CD4-positive, alpha-beta memory T cell (primary cell): ENCODE measurements at places on chromosomes 5 and 9. TPM values are rescaled to one million over a fixed set of nuclear protein-coding genes. Genes with fewer than 3 reads are reported as not detected.

The CDK9 gene
- 138 TPM for total RNA-seq

The PCDHB8 gene
- not detected for total RNA-seq

The KDM3B gene
- 85.6 TPM for total RNA-seq

The TAF11L3 gene
- total RNA-seq: not detected

GRCh38 chr5:73450672-73451223 lies 2.2 kb upstream of the FOXD1 start:
- no peak overlapping the region for H3K27ac ChIP-seq
- H3K4me3 ChIP-seq: no peak overlapping the region
- peaks cover 63% of the 10 kb centered on the region for H3K27me3 ChIP-seq
- H3K36me3 ChIP-seq: no peaks in the 10 kb centered on the region
- DNase-seq: no peak

DNA sequence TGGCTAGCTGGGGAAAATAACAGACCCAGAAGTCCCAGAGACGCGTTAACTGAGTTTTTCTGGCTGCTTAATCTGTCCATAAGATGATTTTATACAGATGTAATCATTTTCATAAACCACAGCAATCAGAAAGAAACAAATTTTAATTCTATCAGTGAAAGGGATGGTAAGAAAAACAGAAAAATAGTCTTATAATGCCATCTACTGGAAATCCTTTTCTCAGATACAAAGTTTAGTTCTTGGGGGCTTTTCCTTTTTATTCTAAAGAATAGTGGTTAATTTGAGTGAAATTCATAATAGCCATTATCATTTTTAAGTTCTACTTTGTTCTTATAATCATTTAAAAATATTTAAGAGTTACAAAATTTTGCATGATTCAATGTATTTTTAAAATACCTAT lies 44.4 kb downstream of the DROSHA start:
- H3K4me3 ChIP-seq: no peak overlapping the region
- H3K36me3 ChIP-seq: peaks cover 21% of the 10 kb centered on the region
- H3K4me1 ChIP-seq: no peaks in the 10 kb centered on the region

DNA sequence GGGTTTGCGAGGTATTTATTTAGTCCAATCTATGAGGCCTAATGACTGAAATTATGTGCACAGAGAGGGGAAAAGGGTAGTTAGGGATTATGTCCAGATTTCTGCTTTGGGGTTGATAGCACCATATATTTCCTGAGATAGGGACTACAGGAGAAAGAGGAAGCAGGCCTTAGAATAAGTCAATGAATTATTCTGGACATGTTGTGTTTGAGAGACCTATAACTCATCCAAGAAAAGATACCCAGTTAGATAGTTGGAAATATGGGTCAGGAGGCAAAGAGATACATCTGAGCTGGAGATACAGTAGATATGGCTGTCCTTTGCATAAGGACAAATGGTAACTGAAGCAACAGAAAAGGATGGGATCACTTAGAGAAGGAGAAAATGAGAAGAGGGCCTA lies 53.1 kb downstream of the NR3C1 start:
- H3K36me3 ChIP-seq: no peaks in the 10 kb centered on the region
- H3K27me3 ChIP-seq: no peaks in the 10 kb centered on the region

- H3K4me3 ChIP-seq: no peak overlapping the region
- DNase-seq: no peak
- H3K27ac ChIP-seq: no peak overlapping the region
- H3K4me1 ChIP-seq: no peaks in the 10 kb centered on the region
- H3K36me3 ChIP-seq: no peaks in the 10 kb centered on the region
- H3K27me3 ChIP-seq: no peaks in the 10 kb centered on the region
These were observed 75.0 kb upstream of the SLC1A1 start for GRCh38 chr9:4415281-4415680.

- no peaks in the 10 kb centered on the region for H3K4me1 ChIP-seq
- no peak overlapping the region for H3K27ac ChIP-seq
- H3K36me3 ChIP-seq: no peaks in the 10 kb centered on the region
- H3K4me3 ChIP-seq: no peak overlapping the region
- no peak for DNase-seq
These were observed 69.7 kb downstream of the ZSWIM6 start for GRCh38 chr5:61401726-61402125.

GRCh38 chr5:136230176-136230575 lies 37.2 kb upstream of the SMIM32 start:
- DNase-seq: no peak
- no peak overlapping the region for H3K4me3 ChIP-seq
- no peaks in the 10 kb centered on the region for H3K36me3 ChIP-seq

DNA sequence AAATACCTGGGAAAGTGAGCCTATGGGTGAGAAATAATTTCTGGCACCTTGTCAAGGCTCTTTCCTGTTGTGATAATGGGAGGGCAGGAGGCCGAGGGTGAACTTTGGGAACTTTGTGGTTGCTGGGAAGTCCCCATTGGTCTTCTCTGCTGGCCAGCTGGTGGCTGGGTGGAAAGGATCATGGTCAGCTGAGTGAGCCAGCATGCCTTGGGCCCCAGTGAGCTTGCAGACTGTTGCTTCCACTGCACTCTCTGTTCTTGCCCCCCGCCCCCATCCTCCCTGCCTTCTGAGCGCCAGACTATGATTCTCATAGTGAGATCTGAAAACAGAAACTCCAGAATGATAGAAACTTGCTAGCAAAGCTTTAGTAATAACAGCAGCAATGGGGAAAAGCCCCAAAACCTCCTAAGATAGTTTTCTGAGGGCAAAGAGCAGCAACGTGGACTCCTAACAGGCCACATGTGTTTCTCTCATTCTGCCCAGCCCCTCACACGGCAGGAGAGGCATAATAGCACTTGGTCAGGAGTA lies 139.2 kb upstream of the SMARCA2 start:
- no peak for DNase-seq
- no peak overlapping the region for H3K4me3 ChIP-seq
- H3K27ac ChIP-seq: no peak overlapping the region
- H3K4me1 ChIP-seq: peaks cover 35% of the 10 kb centered on the region
- no peaks in the 10 kb centered on the region for H3K27me3 ChIP-seq

DNA sequence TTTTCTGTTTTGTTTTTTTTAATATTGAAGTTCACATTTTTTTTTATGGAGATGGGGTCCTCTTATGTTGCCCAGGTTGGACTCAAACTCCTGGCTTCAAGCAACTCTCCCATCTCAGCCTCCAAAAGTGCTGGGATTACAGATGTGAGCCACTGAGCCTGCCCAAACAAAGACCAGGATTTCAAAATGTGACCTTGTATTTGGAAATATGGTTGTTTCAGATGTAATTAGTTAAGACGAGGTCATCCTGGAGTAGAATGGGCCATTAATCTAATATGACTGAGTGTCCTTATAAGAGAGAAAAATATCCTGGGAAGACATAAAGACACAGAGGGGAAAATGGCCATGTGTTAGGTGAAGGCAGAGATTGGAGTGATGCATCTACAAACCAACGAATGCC lies 340.5 kb downstream of the RAB3C start:
- H3K36me3 ChIP-seq: no peaks in the 10 kb centered on the region
- H3K27ac ChIP-seq: no peak overlapping the region
- no peak overlapping the region for H3K4me3 ChIP-seq
- H3K4me1 ChIP-seq: no peaks in the 10 kb centered on the region
- H3K27me3 ChIP-seq: no peaks in the 10 kb centered on the region

DNA sequence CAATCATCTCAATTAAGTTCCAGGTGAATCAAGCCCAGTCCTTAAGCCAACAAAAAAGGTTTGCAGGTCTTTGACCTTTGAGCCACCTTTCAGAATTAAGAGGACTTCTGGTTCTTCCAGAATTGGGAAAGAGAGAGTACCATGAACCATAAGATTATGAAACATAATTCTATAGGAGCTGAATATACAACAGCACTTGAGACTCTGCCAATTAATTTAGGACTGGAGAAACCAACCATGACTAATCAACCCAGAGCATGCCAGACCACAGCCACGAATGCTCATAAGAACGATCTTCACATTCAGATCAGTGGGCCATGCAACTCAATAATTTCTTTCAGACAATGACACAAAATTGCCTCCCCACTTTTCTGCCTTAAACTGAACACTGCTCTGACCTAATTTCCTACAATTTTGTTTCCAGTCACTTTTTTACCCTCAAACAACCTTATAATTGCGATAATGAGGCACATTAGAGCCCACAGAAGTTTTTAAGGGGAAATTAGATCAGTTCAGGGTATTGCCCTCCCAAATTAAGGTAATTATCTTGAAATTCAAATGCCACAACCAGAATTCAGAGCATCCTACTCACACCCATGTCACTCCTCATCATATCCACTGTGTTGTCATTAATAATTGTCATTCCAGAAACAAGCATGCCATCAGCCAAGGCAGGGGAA lies 213.4 kb downstream of the ATPSCKMT start:
- H3K27ac ChIP-seq: no peak overlapping the region
- H3K27me3 ChIP-seq: no peaks in the 10 kb centered on the region
- DNase-seq: no peak
- no peaks in the 10 kb centered on the region for H3K36me3 ChIP-seq

- no peak overlapping the region for H3K4me3 ChIP-seq
- no peak for DNase-seq
- no peak overlapping the region for H3K27ac ChIP-seq
- no peaks in the 10 kb centered on the region for H3K27me3 ChIP-seq
These were observed 50.5 kb upstream of the PALM2AKAP2 start for GRCh38 chr9:109729513-109729912.

- no peaks in the 10 kb centered on the region for H3K4me1 ChIP-seq
- no peak for DNase-seq
- H3K4me3 ChIP-seq: no peak overlapping the region
- no peaks in the 10 kb centered on the region for H3K36me3 ChIP-seq
- no peaks in the 10 kb centered on the region for H3K27me3 ChIP-seq
These were observed 1203.4 kb upstream of the DMAC1 start for GRCh38 chr9:9002826-9003583.

DNA sequence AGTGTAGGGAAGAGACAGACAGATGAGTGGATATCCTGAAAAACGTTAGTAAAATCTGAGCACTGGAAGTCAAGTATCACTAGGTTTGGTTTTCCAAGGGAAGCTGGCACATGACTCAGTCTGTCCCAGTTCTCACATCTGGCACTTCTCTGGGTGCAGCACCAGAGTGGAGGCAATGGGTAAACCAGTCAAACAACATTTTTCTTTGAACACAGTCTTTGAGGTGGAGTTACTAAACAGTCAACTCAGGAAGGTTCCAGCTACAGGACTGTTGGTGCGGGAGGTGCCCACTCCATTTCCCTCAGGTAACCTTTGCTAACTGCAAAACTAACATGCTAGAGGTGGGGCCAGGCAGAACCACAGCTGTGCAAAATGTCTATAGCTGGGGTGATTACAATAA lies 301.4 kb upstream of the RFX3 start:
- no peaks in the 10 kb centered on the region for H3K4me1 ChIP-seq
- no peaks in the 10 kb centered on the region for H3K36me3 ChIP-seq
- no peak for DNase-seq
- H3K4me3 ChIP-seq: no peak overlapping the region
- no peaks in the 10 kb centered on the region for H3K27me3 ChIP-seq
- H3K27ac ChIP-seq: no peak overlapping the region

- no peaks in the 10 kb centered on the region for H3K36me3 ChIP-seq
- DNase-seq: no peak
- H3K27ac ChIP-seq: no peak overlapping the region
- H3K4me3 ChIP-seq: no peak overlapping the region
These were observed 139.6 kb upstream of the RANBP3L start for GRCh38 chr5:36441280-36441679.

DNA sequence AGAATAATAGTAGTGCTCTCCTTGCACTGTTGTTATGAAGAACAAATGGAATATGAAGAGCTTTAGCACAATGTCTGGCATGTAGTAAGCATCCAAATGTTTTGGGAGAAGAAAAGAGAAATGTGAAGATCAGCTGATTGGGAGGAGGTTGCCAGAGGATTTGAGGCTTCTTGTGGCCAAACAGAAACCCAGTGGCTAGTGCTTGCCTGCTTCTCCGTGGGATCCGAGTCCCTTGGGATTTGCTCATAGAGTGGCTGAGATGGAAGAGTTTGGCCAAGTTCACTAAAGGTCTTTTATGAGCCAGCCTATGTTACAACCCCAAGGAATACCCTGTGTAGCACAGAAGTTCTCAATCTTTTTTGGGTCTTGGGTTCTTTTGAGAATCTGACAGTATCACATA lies 86.0 kb downstream of the ANGPTL2 start:
- no peaks in the 10 kb centered on the region for H3K36me3 ChIP-seq
- H3K4me3 ChIP-seq: no peak overlapping the region
- no peaks in the 10 kb centered on the region for H3K4me1 ChIP-seq

DNA sequence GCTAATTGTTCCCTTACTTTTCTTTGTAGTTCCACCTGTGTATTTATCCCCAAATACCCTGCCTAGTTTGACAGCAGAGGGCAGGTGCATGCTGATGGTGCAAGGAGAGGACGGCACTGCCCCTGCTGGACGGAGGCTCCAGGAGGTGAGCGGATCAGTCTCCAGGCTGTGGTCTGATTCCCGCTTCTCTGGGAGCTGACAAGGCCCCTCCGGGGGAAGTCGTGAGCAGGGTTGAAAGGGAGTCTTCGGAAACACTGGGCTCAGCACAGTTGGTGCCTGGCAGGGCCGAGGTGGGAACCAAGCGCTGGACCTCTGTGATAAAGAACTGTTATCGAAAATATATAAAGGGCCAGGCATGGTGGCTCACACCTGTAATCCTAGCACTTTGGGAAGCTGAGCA lies 52.9 kb downstream of the RASGEF1C start:
- no peak overlapping the region for H3K4me3 ChIP-seq
- no peak for DNase-seq
- no peaks in the 10 kb centered on the region for H3K4me1 ChIP-seq
- H3K27ac ChIP-seq: no peak overlapping the region

DNA sequence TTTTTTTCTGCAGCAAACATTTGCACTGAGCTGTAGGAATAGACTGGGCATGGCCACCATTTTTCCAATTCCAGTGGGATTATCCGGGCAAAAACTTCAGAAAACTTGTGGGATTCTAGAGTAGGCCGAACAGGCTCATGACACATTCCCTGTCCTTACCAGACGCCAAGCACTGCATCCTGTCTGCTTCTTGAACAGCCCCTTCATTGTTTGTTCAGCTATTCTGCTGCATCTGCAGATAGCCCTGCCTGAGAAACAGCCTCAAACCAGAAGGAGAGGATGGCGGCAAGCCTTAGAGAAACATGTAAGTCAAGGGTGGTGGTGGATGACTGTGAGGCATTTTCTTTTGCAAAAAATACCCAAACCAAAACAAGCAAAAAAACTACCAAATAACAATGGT lies 111.8 kb upstream of the NTRK2 start:
- H3K27ac ChIP-seq: no peak overlapping the region
- DNase-seq: no peak
- no peaks in the 10 kb centered on the region for H3K36me3 ChIP-seq
- no peak overlapping the region for H3K4me3 ChIP-seq

GRCh38 chr5:158313733-158314464 lies 455.0 kb upstream of the CLINT1 start:
- H3K4me3 ChIP-seq: no peak overlapping the region
- DNase-seq: no peak
- no peak overlapping the region for H3K27ac ChIP-seq
- H3K27me3 ChIP-seq: no peaks in the 10 kb centered on the region
- no peaks in the 10 kb centered on the region for H3K4me1 ChIP-seq
